ENCODE measurements at places on chromosomes 7 and 10.

DNA sequence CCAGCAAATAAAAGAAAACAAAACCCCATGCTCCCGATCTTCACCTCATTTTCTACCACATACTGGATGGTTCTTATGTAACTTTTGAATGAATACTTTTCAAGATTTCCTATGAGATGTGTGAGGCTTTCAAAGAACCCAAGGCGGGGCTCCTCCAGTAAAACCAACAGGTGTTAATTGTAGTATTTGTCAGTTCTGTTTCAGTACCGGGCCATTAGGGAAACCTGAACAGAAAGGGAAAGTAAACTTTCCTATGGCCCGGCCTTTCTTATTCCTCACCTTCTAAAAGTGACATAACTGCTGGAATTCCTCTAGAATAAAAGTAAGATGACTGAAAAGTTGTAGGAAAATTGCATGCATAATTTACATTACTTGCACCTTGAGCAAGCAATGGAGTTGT lies 672.9 kb downstream of the MAGI2 start:
- no peak for DNase-seq

GRCh38 chr10:82943142-82943541 lies 1068.1 kb downstream of the NRG3 start:
- no peak for DNase-seq

DNA sequence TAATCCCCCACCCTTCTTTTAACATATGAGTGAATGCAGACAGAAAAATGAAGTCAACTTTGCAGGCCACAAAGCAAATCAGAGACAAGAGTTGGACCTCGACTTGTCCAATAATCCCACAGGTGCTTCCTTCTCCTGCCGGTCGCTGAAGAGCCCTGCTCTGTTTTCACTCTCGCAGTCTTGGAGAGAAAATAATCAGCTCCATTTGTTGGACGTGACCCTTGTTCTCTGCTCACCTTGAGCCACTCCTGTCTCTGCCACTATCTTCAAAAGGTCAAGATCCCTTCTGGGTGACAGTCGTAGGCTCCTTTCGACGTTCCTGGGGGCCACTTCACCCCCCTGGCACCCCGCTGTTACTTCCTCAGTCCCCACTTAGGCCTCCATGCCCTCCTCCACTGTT lies 2.8 kb upstream of the KLF6 start:
- no peak for DNase-seq

- DNase-seq: no peak
Measured at GRCh38 chr7:108324053-108325038, 131.9 kb downstream of the NRCAM start.

DNA sequence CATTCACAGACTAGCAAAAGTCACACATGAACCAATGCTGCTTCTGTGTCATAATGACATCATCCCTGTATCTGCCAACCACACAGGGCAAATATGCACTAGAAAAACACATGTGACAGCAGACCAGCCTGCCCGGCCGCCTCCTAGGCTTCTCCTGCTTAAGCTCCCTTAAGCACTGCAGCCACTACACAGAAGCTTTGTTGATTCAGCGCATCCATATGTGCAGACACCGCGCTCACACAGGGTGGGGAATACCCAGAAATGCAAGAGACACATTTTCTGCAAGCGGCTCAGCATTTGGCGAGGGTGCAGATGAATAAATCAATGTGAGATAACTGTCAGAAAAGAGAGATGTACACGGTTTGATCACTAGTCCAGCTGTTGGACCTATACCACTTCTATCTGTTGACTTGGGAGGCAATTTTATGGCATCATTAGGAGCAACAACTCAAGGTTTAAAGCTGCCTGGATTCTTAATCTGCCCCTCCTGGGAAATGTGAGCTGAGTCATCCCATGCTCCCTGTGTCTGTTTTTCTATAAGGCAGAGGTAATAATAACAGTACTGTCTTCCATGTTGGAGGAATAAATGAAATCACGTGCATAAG lies 33.4 kb downstream of the CPXM2 start:
- no peak for DNase-seq

GRCh38 chr7:55435466-55435865 lies 70.3 kb downstream of the LANCL2 start:
- no peak for DNase-seq

DNA sequence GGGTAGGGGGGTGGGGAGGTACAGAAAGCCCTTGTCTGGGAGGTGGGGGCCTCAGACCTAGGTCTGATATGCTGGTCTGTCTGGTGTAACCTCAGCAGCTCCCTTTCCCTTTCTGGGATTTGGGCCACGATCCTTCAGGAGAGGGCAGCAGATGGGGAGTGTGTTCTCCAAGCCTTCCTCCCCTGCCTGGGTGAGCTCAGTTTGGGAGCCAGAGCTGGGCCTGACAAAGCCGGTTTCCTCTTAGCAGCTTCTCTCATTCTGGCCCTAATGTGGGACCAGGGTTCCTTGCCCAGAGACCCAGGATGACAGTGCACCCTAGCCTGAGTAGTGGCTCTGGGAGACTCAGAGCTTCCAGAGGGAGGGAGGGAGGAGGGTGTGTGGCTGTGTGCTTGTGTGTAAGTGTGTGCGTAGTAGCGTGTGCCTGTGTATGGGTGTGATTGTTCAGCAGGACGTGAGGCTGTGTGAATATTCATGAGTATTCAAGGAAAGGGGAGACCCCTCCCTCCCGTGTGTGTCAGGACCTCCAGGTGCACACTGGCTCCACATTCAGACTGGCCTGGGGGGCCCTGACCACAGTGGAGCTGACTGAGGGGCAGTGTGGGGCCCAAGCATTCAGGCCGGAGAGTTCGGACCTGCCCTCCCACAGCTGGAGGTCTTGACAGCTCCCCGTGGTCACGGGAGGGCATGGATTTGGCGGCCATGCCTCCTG lies 96.5 kb downstream of the ZMIZ1 start:
- no peak for DNase-seq

DNA sequence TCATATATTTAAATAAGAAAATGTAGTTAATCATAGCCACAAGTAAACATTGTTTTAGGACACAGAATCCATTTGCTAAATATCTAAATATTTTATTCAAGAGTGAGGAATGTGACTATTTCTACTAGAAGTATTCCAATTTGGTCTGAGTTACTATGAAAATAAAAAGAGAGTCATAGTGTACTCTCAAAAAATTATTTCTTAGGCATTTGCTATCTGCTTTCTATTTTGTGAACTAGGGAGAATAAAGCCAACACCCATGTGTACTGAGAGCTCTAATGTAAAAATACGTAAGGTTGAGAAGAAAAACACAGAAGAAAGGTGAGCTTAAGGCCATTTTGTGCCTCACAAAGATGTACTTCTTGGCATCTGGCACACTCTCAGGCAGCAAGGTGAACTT lies 38.3 kb downstream of the PRTFDC1 start:
- no peak for DNase-seq

DNA sequence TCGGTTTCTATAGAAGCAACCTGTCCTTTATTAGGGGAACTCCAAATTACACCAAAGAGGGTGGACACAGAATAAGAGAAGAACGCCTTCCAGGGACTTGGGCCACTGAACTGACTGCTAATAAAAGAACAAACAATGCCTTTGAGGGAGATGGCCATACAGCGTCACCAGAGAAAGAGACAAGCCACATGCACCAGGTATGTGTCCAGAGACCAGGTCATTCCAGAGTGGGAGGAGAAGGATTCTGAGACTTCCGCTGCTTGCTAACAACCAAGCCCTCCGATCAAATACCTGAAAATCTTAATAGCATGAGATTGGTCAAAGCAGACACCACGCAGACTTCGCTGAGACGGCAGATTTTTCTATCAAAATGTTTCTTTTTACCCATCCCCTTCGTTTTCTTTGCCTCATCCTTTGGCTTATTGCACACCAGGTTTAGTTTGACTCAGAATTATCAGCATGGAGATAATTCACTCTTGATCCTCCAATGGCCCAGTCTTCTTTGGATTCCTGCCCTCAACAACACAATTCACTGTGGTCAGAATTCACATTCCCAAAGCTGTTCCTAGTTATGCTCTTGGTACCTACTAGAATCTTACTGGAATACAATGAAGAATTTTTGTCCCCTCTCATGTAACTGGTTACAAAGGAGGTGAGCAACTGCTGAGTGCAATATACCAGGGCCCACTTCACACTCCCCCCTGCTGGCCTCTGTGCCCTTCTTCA lies 87.4 kb upstream of the DDC start:
- DNase-seq: no peak

DNA sequence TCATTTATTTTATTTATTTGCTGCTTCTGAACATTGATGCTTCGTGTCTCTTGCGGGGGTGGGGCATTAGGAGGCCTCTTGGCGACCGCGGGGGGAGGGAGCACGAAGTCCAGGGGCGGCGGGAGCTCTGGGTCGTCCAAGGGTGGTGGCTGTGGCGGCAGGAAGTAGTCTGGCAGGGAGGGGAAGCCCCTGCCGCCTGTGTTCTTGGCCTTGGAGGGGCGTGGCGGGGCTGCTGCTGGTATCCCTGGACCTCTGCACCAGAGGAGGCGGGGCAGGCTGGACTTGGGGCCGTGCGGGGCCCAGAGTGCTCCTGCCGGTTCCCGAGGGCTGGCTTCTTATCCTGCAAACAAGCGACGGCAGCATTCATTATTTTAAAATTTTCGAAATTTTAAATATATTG lies 70.5 kb upstream of the ABI1 start:
- no peak for DNase-seq

- DNase-seq: no peak
Measured at GRCh38 chr10:79116368-79116767, 47.6 kb downstream of the ZMIZ1 start.

- no peak for DNase-seq
Measured at GRCh38 chr7:121521711-121522400, 125.7 kb upstream of the FAM3C start.

DNA sequence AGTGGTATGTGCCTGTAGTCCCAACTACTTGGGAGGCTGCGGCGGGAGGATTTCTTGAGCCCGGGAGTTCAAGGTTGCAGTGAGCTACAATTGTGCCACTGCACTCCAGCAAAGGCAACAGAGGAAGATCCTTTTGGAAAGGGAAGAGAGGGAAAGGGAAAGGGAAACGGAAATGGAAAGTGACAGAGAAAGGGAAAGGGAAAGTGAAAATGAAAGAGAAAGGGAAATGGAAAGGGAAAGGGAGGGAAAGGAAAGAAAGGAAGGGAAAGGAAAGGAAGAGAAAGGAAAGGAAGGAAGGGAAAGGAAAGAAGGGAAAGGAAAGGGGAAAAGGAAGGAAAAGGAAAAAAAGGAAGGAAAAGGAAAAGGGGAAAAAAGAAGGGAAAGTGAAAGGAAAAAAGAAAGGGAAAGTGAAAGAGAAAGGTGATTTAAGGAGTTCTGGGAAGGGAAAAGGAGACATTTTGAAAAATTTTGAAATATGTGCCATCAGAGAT lies 2.3 kb upstream of the ZC3HAV1 start:
- no peak for DNase-seq

GRCh38 chr7:156203923-156204322 lies 391.7 kb upstream of the SHH start:
- no peak for DNase-seq

DNA sequence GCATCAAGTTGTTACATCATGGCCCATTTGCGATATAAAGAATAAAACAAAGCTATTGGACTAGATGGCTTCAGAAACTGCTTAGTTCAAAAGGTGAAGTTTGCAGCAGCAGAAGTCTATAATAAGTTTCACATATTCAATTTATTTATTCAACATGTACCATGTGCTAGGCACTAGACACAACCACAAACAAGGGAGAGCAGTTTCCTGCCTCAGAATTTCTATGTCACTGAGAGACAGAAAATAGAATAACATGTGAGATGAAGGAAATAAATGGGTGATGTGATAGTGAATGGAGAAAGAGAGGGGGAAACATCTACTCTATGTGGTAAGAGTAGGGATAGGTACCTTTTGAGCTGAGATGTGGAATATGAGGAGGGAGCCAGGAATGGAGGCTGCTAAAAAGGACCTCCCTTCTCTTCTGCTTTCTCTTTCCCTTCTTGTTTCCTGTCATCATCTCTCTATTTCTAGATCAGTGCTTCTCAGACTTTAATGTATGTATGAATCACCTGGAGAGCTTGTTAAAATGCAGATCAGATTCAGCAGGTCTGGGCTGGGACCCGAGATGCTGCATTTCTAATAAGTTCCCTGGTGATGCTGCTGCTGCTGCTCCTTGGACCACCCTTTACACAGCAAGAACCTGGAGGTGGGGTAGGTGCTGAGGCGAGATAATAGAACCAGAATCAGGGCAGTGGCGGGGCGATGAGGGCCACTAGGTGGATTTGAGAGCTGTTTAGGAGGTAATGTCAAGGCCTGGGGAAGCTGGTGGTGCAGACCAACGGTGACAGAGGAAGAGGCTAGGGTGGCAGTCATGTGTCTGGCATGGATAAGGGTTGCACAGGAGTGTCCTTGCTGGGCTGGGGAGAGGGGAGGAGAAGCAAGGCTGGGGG lies 13.7 kb upstream of the INMT start:
- no peak for DNase-seq

DNA sequence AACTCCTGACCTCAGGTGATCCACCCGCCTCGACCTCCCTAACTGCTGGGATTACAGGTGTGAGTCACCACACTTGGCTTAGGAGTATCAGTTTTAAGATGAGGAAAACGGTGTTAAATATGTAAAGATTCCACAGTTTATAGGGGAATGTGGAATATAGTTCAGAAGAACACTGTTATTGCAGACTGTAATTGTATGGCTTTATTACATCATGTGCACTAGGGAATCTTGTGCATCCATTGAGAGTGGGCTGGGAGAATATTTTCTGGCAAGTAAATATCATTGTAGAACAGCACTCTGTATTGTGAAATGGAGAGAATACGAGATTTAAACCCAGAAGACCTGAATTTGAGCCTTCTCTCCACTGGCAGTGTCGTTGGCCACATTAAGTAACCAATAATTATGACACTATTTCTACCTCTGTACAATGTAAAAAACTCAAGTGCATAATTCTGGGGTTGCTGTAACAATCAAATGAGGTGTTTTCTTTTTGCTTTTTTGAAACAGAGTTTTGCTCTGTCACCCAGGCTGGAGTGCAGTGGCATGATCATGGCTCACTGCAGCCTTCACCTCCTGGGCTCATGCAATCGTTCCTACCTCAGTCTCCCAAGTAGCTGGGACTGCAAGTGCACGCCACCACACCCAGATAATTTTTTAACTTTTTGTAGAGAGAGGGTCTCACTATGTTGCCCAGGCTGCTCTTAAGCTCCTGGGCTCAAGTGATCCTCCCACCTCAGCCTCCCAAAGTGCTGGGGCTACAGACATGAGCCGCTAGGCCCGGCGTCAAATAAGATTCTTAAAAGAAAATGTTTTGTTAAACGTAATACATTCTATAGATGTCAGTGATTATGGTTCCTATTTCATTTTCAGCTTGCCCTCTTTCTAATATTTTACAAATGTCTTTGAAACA lies 12.0 kb upstream of the PARD3 start:
- DNase-seq: no peak

DNA sequence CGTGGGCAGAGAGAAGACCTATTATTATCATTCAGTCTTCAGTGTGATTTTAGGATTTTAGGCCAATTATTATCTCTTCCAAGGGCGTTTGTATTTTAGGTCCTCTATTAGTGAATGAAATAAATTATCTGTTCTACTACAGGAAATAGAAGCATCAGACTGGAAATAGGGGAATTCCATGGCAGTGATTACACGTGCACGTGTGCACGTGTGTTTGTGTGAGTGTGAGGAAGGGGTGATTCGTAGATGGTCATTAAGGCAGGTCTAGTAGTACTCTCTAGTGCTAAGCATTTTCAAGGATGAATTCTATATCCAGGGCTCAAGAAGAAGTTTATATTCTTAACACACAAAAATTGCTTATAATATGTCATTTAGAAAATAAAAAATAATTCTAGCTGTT lies 623.2 kb downstream of the GATA3 start:
- DNase-seq: no peak

All from hippocampal formation (tissue), 2 donors.